ENCODE measurements at places on chromosomes 5 and 9. TPM values are rescaled to one million over a fixed set of nuclear protein-coding genes. Genes with fewer than 3 reads are reported as not detected.

The FOXD4L4 gene
- under 0.01 TPM for total RNA-seq

The DDX4 gene
- not detected for total RNA-seq

The ENTPD8 gene
- total RNA-seq, result not detected

The ENHO gene
- not detected for total RNA-seq

The IFNK gene
- not detected for total RNA-seq

The CDKN2B-AS1 gene
- total RNA-seq, result 2.3 TPM

The PCDHA9 gene
- total RNA-seq, result under 0.01 TPM

The MSX2 gene
- total RNA-seq, result 0.32 TPM

The ARRDC3 gene
- total RNA-seq, result 102 TPM

The TUSC1 gene
- 19.2 TPM for total RNA-seq

The HAPLN1 gene
- total RNA-seq, result 4.7 TPM

The GPR150 gene
- 0.30 TPM for total RNA-seq

The EIF4E1B gene
- total RNA-seq, result not detected

The IL31RA gene
- total RNA-seq, result 0.15 TPM

The ZDHHC11B gene
- not detected for total RNA-seq

The LRRC70 gene
- total RNA-seq, result 27.7 TPM

The FBP2 gene
- total RNA-seq, result not detected

The SPATA31A3 gene
- total RNA-seq, result not detected

The PCDHB2 gene
- under 0.01 TPM for total RNA-seq

The SLC25A2 gene
- total RNA-seq, result 0.15 TPM

The CDC14B gene
- 1.6 TPM for total RNA-seq

The SPEF2 gene
- 0.97 TPM for total RNA-seq

The GABRA1 gene
- total RNA-seq, result not detected

The GFI1B gene
- not detected for total RNA-seq

The THBS4 gene
- under 0.01 TPM for total RNA-seq

The GRXCR2 gene
- total RNA-seq, result not detected

The ZBED3 gene
- total RNA-seq, result 2.6 TPM

The SVEP1 gene
- 0.30 TPM for total RNA-seq

The ZDHHC11 gene
- 2.4 TPM for total RNA-seq

The RLN1 gene
- not detected for total RNA-seq

The CXCL14 gene
- not detected for total RNA-seq

The LOX gene
- total RNA-seq, result 35.4 TPM

The ABO gene
- not detected for total RNA-seq

The SHROOM1 gene
- total RNA-seq, result 7.3 TPM

The CDH6 gene
- total RNA-seq, result 1.1 TPM

The MEGF9 gene
- total RNA-seq, result 9.3 TPM

The OTP gene
- not detected for total RNA-seq

The RORB gene
- under 0.01 TPM for total RNA-seq

The PRLR gene
- total RNA-seq, result not detected

The AIF1L gene
- total RNA-seq, result 16.4 TPM

The DBN1 gene
- 152 TPM for total RNA-seq

The SHISAL2B gene
- not detected for total RNA-seq

The HNRNPAB gene
- 82.5 TPM for total RNA-seq

The ZMYND19 gene
- 25.4 TPM for total RNA-seq

The SPINK4 gene
- total RNA-seq, result not detected

The PCDHA2 gene
- 0.15 TPM for total RNA-seq

The MED7 gene
- total RNA-seq, result 7.5 TPM

The C9orf152 gene
- not detected for total RNA-seq

The DMRT3 gene
- total RNA-seq, result not detected

The DIAPH1 gene
- total RNA-seq, result 23.7 TPM

The S1PR3 gene
- total RNA-seq, result 1.8 TPM

The ZNF300 gene
- 4.2 TPM for total RNA-seq

All from epithelial cell of umbilical artery (primary cell).